ENCODE measurements at places on chromosomes 6 and 20.

DNA sequence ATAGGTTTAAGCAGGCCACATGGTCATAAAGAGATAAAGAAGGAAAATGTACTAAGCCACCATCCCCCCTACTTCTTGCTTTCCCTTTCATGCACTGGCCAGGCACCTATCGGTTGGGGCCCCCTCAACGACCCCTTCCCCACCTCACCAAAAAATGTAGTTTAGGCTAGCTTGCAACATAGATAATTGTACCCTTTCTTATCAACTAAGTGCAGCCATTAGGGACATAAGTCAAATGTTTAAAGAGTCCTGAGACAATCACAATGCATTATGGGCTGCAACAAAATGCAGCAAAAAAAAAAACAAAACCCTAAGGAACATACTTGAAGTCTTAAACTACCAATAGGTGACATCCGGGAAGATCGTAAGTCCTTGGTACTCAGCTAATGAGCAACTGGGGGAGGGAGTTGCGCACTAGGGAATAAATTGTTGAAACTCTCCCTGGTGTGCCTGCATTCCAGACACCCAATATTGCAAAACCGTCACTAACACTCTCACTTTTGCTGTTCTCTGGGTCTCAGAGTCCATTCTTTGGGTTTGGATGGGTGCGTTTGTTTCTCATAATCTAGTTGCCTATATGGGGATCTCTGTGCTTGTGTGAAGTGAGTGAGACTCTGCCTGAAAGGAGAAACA, 12.4 kb upstream of the HLA-G start:
- no peak for DNase-seq

GRCh38 chr6:15439410-15440025, 193.6 kb downstream of the JARID2 start:
- no peak for DNase-seq

- no peak for DNase-seq
These were observed 86.3 kb downstream of the SOD2 start for GRCh38 chr6:159606786-159607185.

DNA sequence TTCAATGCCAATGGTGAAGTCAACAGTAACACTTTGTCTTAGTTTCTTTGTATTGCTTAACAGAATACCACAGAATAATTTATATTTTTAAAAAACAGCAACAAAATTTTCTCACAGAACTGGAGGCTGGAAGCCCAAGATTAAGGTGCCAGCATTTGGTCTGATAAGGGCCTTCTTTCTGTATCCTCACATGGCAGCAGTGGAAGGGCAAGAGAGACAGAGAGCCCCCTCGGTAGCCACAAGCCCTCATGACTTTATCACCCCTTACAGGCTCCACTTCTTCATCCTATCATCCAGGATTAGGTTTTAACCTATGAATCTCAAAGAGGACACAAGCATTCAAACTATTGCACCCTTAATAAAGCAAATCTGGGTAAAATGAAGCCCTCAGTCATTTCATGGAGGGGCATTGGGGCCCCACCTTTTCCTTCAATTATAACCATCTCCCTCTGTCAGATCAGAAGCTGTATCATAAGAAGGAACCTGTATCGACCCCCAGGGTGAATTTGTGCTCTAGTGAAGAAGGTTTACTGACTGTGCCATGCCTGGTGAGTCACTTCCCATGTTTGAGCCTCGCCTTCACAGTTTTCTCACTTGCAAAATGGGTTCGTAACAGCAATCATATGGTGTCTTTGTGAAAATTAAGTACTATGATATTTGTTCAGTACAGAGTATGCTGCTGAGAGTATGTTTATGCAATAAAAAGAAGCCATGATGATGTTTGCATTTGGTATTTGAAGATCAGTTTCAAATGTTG, 178.2 kb downstream of the LRFN2 start:
- peak; percentile 14 for DNase-seq

DNA sequence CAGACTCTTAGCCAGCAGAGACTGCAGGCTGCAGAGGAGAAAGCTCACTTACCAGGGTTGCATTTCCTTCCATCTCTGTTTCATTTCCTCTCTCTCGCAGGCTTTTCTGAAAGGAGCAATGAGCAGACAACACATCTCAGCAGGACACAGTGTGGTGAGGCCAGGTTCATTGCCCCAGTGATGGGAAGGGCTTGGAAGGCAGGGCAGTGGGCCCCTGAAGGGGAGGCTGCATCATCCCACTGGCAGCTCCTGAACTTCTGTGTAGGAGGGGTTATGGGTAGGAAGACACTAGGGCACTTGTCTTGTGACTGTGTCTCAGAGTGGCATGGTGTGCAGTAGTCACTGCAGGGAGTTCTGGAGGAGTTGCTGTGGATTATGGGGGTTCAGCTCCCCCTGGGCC, 246.8 kb downstream of the QKI start:
- no peak for DNase-seq

DNA sequence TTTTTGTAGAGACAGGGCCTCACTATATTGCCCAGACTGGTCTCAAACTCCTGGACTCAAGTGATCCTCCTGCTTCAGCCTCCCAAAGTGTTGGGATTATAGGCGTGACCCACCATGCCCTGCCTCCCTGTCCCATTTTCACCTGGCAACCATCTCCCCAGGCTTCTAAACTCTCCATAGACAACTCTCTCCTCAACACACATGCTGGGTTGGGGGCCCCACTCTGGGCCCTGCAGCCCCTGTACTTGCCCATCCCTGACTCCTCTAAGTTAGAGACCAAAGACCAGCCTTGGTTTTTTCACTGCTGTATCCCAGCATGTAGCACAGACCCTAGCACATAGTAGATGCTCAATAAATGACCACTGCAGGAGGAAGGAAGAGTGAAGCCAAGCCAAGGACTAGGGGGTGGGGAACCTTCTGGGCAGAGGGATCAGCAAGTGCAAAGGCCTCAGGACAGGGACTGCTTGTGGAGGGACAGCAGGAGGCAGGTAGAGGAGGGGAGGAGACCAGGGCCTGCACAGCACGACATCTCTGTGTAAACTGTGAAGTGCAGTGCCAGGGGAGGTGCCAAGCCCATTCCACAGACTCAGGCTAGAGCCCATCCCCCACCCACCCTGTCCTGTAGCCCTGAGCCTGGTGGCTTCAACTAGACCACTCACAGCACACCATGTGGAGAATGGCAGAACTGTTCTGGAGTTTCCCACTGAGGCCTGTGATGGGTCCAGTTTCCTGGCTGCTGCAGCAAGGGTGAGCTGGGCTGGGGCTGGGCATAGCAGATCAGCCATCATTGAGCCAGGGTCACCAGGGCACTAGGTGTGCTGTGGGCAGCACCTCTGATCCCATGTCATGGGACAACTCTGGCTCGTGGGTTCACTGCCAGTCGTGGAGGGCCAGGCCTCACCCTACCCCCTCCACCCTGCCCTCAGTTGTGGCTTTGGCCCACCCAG, 3.4 kb upstream of the SRC start:
- no peak for DNase-seq

DNA sequence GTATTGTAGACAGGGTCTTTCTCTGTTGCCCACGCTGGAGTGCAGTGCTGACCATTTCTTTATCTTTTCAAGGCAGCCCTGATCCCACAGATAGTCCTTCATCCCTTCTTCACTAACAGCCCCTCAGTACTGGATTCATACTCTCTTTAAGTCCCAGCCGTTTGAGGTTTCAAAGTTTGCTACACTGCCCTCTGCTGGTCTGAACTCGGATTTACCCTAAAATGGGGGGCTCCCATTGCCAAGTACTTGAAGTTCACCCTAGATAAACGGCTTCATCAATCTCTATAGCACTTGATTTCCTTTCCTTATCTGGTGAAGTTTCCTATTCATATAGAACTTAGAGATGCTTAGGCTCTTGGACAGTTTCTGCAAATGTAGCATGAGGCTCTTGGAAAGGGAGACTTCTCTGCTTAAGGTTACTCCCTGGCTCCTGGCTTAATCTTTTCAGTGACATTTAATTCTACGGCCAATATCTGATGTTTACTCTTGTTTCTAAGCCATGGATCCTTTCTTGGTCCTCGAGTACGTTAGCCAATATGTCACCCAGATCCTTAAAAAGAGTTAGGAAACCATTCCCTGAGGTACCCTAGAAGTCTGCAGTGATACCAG, 21.4 kb upstream of the PREP start:
- DNase-seq, result peak; percentile 69

DNA sequence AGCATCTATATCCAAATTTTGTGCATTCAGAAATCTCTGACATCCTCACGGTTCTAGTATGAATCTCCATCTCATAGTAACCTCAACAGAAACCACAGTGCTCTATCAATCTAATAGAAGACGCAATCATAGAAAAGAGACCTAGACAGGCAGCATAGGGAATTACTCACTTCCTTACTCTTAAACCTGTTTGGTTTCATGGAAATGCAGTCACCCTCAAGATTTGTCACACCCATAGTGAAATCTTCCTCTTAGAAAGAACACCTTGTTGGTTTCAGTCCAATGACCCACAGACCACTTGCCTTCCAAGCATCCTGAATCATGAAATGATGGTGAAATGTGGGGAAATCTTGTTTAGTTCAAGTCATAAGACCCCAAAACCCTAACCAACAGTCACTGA, 166.1 kb upstream of the PRDM1 start:
- DNase-seq, result no peak

DNA sequence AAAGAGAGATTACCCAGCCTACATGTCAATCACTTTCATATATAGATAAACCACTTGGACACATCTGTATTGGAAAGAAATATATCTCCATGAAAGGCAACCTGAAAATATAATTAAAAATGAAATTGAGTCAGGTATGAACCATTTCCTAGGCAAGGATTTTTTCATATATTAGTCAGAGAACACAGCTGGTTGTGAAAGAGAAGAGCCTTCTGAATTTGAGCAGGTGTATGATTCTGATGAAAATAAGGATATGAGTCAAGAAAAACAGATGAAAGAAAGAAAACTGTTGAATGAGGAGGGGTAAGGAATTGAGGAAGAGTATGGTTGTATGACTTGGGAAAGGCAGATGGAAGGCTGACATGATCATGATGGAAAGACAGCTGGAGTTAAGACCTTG, 441.1 kb downstream of the HAO1 start:
- no peak for DNase-seq

Measured in effector memory CD8-positive, alpha-beta T cell (primary cell).